ENCODE measurements at places on chromosomes 12 and 14.

DNA sequence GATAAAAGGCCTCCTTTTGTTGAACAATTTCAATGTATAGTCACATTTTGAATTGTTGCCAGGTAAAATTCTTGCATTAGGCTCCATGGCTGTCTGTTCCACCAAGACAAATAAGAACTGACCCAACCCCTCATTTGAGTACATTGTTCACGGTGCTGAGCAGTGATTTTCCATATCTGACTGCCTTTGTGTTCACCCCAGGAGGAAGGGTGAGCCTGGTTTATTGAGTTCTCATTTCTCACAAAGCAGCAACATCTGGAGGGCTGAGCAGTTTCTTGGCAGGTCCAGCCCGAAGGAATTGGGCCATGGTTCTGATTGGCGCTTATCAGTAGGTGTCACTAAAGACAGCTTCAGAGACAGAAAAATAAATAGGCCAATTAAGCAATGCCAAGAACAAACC lies 149.1 kb downstream of the BMP4 start:
- no peak for DNase-seq

DNA sequence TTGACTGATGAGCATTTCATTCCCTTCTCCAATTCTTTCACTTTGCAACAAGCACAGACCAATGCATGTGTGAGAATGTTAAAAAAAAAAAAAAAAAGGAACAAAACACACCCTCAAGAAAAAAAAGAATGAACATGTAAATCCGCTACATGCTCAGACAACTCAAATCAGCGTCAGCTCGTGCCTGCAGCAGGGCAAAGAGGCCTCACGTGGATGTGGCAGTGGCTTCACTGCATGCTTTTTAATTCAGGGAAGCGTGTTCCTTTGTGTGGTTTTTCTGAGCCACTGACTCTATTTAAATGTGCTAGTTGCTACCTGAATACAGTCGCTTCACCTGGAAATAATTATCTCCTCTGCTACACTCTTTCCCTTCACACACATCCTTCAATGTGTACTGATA lies 55.1 kb downstream of the PPP1R36 start:
- no peak for DNase-seq

DNA sequence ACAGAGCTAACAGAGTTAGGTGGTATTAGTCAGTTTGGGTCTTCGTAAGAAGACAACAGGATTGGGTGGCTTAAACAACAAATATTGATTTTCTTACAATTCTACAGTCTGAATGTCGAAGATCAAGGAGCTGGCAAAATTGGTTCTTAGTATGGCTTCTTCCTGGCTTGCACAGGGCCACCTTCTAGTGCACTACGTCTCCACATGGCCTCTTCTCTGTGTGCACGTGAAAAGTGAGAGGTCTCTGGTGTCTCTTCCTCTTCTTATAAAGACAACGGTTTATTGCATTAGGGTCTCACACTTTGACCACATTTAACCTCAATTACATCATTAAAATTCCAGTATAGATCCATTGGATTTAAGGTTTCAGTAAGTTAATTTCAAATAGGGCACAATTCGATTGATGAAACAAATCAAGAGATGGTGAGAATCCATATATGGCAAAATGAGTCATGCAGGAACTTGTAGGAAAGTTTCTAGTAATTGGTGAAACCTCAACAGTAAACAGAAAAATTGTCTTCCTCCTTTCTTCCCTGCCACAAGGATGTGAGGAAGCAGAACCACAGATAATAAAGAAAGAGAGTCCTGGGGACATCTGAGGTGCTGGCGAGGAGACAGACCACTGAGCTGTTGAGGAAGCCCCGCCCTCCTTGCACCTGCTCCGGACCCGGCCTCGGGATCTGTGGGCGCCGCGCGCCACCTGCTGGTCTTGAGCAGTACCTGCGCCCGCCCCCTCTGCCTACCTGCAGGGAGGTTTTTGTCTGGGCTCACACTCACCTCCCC lies 846.7 kb downstream of the TMEM121 start:
- peak; percentile 6 for DNase-seq

- DNase-seq = no peak
Observed at GRCh38 chr12:33536431-33536830, 96.8 kb upstream of the SYT10 start.

DNA sequence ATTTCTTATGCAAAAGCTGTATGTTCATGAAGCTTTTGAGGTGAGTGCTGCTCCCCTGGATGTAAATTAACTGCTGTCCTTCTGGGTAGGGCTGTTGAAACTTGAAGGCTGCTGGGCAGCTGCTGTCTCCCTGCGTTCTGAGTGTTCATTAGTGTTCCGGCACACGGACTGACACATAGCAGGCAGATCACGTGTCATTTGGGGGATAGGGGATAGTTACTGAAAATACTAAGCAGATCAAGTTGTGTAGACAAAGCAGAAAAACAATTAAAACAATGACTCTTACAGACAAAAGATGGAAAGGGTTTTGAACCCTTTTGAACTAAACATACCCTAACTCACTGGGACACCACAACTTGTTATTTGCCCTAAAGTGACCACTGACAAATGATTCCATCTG lies 82.5 kb downstream of the PRICKLE1 start:
- DNase-seq = no peak

DNA sequence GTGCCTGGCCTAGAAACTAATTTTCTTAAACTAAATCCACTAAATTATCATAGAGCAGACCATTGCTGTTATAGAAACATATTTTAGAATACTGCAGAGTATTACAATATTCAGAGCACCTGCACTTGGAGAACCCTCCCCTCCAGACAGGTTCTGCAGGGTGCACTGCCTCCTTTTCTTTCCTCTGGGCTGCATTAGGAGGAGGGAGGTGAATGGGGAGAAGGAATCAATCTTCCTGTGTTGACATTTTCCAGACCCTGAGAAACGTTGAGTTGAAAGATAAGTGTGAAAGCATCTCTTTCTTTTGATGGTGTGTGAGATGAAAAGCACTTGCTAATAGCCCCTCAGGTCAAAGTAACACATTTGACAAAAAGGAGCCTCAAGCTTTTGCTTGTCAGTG lies 7.3 kb downstream of the SYNE2 start:
- no peak for DNase-seq

DNA sequence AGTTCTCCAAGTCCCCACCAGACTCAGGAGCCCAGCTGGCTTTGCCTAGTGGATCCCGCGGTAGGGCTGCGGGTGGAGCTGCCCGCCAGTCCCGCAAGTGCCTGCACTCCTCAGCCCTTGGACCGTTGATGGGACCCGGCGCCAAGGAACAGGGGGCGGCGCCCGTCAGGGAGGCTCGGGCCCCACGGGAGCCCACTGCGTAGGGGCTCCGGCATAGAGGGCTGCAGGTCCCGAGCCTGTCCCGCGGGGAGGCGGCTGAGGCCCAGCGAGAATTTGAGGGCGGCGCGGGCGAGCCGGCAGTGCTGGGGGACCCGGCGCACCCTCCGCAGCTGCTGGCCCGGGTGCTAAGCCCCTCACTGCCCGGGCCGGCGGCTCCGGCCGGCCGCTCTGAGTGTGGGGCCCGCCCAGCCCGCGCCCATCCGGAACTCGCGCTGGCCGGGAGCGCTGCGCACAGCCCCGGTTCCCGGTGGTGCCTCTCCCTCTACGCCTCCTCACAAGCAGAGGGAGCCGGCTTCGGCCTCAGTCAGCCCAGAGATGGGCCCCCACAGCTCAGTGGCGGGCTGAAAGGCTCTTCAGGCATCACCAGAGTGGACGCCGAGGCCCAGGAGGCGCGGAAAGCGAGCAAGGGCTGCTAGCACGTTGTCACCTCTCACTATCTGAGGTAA lies 452.4 kb upstream of the LRFN5 start:
- no peak for DNase-seq

GRCh38 chr12:80513211-80513610 lies 69.2 kb downstream of the PTPRQ start:
- DNase-seq = no peak

DNA sequence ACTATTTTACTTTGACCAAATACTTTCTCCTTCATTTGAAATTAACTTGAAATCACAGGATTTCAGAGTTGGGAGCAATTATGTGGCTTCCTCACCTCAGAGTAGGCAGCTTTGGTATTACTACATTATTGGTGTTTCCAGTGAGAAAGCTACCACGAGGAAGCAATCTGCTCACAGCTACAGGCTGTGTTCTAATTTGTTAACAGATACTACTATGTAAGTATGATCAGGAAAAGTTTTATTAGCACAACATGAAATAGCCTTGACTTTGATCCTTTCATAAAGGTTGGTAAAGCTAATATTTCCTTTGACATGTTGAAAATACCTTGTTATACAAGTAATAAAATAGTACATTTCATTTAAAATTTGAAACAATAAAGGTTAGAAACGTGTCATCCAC lies 30.6 kb downstream of the TAOK3 start:
- no peak for DNase-seq

- no peak for DNase-seq
Observed at GRCh38 chr12:64007853-64008252, 163.4 kb downstream of the SRGAP1 start.

- no peak for DNase-seq
Observed at GRCh38 chr12:185576-185955, 28.4 kb downstream of the SLC6A12 start.

- DNase-seq = no peak
Observed at GRCh38 chr12:26112232-26112631, 12.6 kb downstream of the BHLHE41 start.

DNA sequence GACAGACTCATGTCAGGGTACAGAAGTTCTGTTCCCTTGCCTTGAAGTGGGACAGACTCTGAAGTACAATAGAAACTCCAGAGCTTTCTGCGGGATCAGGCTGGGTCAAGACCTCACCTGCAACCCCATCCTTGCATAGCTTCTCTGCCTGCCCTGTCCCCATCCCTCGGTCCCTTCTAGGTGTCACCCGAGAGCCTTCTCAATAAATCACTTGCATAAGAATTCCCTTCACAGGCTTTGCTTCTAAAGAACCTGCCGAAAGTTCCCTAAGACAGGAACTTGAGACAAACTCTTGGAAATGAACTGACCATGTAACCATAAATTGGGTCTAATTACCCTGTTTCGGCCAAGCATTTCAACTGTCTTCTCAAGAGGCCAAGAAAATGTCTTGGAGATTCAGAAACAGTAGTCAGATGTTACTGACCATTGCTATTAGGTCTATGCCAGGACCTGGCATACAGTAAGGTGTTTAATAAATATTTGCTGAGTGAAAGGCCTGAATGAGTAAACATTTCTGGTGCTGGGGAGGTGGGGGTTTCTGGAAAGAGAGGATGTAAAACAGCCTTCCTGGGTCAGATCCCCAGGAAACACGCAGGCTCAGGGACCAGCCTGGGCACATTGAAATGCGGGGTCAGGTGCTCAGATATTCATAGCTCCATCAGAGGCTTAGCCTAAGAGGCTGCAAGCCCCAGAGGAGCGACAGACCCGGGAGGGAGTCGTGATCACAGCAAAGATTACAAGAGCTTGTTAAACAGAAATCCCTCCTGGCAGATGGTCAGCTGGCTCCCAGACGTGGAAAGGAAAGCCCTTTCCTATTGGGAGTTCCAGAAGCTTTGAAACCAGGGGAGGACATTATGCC lies 226.2 kb upstream of the LHX5 start:
- DNase-seq = no peak

- DNase-seq = no peak
Observed at GRCh38 chr14:31269634-31270195, 62.1 kb upstream of the HECTD1 start.

- DNase-seq = no peak
Observed at GRCh38 chr12:85277900-85278597, 2.0 kb upstream of the ALX1 start.

GRCh38 chr12:113081873-113082272 lies 25.3 kb downstream of the DTX1 start:
- no peak for DNase-seq

DNA sequence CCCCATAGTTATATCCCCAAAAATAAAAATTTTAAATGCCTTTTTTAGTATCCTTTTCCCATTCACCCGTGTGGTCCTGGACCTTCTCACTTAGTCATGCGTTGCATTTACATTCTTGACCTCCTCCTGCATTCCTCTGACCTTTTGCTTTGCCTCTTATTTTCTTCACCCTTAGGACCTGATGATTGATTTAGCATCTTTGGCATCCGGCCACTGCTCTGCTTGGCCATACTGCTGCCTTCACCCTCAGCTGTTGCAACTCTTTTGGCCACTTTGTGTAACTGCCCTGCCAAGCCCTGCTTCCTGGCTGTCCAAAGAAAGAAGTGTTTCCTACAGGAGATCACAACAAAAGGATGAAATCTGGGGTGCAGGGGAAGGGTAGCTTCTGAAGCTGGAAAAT lies 48.8 kb upstream of the SLC38A4 start:
- DNase-seq = peak; percentile 7

DNA sequence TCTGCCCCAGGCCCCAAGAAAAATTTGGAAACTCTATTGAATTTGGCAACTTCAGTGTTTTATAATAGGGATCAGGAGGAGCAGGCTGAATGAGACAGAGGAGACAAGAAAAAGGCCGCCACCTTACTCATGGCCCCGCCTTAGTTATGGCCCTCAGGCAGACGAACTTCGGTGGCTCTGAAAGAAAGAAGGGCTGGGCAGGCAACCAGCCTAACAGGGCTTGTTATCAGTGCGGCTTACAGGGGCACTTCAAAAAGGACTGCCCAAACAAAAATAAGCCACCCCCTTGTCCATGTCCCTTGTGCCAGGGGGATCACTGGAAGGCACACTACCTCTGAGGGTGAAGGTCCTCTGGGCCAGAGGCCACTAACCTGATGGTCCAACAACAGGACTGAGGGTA lies 146.3 kb upstream of the ATF7IP start:
- no peak for DNase-seq

DNA sequence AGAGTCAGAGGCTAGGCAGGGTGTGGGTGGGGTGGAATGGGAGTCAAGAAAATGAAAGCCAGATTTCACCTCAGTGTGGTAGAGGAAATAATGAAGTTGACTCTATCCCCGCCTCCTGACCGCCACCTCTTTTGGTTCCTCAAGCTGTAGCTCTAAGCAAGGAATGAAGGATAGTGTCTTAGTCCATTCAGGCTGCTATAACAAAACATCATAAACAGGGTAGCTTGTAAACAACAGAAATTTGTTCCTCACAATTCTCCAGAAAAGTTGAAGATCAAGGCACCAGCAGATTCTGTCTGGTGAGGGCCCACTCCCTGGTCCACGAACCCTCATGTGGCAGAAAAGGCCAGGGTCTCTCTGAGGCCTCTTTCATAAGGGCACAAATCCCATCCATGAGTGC lies 109.1 kb upstream of the AMN1 start:
- DNase-seq = no peak

- DNase-seq = no peak
Observed at GRCh38 chr12:20629414-20630156, 65.5 kb upstream of the SLCO1C1 start.

DNA sequence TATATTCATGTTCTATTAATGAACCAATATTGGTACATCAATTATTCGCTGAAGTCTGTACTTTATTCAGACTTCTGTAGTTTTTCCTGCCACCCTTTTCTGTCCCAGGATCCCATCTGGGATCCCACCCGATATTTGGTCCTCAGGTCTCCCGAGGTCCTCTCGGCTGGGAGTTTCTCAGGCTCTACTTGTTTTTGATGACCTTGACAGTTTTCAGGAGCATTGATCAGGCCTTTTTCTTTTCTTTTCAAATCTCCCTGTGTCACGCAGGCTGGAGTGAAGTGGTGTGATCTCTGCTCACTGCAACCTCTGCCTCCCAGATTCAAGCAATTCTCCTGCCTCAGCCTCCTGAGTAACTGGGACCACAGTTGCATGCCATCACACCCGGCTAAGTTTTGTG lies 11.2 kb downstream of the BRI3BP start:
- DNase-seq = no peak
